ENCODE measurements at places on chromosomes 1 and 21. TPM values are rescaled to one million over a fixed set of nuclear protein-coding genes. Genes with fewer than 3 reads are reported as not detected.
A peak's percentile ranks its signal among the peaks of the same experiment; 100 is the strongest.

PPFIA4 gene
- total RNA-seq = 22.4 TPM

SFT2D2 gene
- 15.7 TPM for total RNA-seq

SCP2 gene
- total RNA-seq = 69.7 TPM

TFF2 gene
- total RNA-seq = not detected

LHX4 gene
- 0.04 TPM for total RNA-seq

GRCh38 chr1:111725192-111725591 lies 14.0 kb downstream of the INKA2 start:
- peak; percentile 87 for DNase-seq

GRCh38 chr1:44819196-44819607 lies 10.9 kb downstream of the BTBD19 start:
- DNase-seq = peak; percentile 59

DNA sequence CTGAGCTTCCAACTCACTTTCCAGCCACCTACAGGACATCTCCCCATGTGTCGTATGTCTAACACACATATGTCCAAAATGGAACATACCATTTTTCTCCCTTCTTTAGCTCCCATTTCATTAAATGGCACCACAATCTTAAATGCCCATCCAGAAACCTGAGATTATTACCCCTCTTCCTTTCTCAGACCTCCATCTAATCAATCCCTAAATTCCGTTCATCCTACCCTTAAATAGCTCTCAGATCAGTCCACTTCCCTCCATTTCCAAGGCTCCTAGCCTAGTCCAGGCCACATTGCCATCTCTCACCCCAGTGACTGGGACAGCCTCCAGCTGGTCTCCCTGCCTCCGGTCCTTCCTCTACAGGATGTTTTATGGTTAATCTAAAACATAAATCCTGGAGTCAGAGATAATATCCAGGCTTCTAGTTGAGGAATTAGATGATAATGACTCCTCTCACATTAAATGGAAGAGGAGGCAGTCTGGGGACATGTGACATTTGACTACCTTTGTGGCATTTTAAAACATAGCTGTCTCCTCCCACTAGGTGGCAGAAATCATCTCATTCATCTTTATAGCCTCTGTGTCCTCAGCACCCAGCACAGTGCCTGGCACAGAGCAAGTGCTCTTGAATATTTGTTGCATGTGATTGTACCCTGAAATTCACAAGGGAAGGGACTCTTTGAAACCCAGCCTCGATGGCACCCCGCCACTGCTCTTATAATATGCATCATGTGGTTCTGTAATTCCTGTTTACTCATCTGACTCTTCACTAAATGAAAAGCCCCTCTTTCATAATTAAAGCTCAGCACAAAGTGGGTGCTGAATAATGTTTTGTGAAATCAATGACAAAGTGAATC lies 102.3 kb downstream of the TMEM53 start:
- DNase-seq = no peak

- peak; percentile 79 for DNase-seq
These were observed 6.4 kb downstream of the TGFB2 start for GRCh38 chr1:218351391-218352074.

DNA sequence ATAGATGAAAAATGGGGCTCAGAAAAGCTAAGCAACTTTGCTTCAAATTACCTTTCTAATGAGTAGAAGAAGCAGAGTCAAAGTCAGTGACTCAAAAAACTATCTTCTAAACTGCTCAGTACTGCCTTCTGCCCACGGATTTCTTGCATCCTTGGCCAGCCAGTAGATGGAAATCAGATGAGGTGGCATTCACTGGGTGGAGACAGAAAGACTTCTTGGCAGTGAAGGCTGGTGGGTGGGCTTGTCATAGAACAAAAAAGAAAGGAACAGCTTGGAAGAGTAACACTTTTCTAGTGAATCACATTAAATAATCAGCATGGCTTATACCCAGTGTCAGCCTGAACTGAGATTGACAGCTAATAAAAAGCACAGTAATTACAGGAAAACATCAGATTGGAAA lies 170.7 kb downstream of the ST6GALNAC5 start:
- DNase-seq = no peak

DNA sequence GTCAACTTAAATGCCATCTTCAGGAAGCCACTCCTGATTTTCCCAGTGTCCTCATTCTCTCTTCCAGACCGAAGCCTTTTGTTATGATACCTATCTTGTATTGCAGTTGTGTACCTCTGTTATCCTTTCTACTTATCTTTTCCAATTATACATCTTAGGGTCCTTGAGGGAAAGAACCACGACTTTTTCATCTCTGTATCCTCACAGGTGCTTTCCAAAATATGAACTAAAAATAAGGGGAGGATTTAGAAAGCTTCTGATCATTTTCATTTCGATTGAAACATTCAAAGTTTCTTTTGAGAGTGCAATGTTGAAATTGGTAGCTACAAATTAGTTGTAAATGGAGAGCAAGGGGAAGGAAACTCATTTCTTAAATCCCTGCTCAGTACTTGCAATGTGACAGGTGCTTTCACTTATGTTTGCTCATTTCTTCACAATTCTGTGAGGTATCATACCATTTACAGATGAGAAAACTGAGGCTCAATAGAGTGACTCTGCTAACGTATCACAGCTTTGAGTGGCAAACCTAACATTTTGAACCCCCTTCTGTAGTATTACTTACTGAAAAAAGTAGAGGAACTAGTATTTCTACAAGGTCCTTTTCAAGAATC lies 24.2 kb downstream of the SLC19A2 start:
- DNase-seq = no peak

GRCh38 chr1:225911191-225912130 lies 12.6 kb downstream of the PYCR2 start:
- peak; percentile 64 for DNase-seq

DNA sequence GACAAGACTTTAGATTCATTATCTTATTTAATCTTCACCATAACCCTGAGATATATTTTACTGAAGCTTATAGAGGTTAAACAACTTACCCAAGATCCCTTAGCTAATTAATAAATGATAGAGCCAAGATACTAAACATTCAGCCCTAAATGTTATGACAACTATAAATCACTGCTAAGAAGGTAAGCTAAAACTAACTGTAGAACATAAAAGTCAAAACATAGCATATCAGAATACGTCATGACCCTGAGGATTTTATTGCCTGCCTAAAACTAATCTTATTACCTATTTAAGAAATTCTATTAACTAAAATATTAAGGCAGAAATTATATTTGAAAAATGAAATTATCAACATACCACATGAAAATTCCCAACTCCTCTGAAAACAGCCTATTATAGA lies 22.6 kb downstream of the EVI5 start:
- DNase-seq = no peak

DNA sequence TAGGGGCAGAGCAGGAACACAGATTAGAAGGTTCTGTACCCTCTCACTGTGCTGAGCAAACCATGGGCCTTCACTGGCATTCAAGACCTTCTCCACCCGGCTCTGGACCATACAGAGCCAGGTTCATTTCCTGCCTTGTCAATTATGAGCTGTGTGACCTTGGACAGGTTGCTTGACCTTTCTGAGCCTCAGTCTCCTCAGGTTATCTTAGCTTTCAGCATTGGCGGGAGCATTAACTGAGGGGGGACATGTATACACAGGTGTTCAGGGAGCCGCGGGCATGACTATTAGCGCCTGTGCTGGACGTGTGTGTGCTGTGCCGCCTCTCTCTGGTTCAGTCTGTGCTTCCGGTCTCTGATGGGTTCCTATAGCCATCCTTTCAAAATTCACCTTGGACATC lies 32.1 kb downstream of the HTR6 start:
- no peak for DNase-seq

GRCh38 chr1:9184749-9185148 lies 49.8 kb upstream of the H6PD start:
- no peak for DNase-seq

- no peak for DNase-seq
These were observed 6.3 kb downstream of the OPTC start for GRCh38 chr1:203500279-203500678.

DNA sequence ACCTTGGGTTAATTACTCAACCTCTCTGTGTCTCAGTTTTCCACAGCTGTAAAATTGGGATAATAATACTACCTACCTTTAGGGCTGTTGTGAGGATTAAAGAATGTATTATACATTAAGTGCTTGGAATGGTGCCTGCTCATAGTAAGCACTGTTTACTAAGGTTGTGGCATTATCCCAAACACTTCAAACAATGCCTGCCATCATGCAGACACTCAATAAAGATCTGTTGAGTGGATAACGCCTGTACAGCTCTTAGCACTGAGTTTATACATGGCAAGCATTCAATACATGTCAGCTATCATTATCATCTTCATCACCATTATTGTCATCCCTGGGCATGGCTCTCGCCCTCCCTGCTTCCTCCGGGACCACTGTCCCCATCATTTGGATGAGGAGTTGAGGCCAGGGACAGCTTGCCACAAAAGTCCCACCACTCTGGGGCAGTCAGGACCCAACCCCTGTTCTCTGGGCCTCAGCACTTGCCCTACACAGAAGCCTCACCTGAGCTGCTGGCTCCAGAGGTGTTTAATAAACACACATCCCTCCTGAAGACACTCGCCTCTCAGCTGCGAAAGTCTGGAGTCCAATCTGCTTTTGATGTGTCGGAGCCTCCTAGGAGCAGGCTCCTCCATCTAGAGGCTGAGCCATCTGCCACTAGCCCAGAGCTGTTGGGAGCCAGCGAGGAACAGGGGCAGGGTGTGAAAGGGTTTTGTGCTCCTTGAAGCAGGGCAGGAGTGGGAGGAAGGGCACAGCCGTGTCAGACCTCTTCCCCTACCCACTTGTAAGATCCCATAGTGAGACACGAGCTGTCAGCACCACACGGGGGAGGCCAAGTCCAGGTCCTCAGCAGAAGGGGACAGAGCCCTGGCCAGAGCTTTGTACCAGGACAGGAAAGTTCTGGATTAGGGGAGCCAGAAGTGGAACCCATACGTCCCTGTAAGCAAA lies 80.9 kb upstream of the ZC3H12A start:
- no peak for DNase-seq

All from muscle of leg (tissue), 16 donors.